HEK293T (cell line): ENCODE measurements at places on chromosomes 2 and 18.

DNA sequence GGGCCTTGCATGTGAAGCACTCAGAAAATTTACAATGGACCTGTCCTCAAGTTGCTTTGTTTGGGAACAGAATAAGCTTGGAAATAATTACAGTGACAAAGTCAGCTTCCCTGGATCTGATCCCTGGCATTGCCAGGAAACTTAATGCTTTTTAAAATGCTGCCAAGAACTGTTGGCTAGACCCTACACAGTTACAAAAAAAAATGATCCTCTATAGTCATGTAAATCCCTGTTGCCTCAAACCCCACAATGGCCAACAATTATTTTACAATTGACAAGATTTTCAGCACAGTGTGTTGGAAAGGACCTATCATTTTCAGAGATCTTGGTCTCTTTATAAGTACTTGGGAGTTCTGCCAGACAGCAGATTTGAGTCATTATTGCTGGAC lies 470.4 kb upstream of the ACVR2A start:
- no peak for DNase-seq

GRCh38 chr18:45826084-45826483 lies 609 bp downstream of the SIGLEC15 start:
- DNase-seq, result no peak

- DNase-seq, result no peak
Observed at GRCh38 chr2:221614274-221614673, 42.2 kb upstream of the EPHA4 start.

GRCh38 chr2:237150831-237151375 lies 65.2 kb downstream of the COPS8 start:
- DNase-seq, result no peak

- DNase-seq, result no peak
Observed at GRCh38 chr2:9002313-9002636, 1.2 kb downstream of the MBOAT2 start.

DNA sequence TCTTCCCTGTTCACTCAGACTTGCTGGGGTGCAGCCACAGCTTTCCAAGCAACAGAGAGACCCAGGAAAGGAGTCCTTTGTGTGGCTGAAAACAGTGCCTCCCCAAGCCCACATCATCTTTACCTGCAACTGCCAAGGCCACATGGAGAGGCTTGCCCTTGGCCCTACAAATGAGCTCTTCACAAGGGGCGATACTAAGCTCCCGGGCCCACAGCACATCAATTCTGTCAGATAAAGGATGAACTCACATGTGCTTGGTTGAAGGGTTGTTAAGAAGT lies 42.3 kb upstream of the SH3RF3 start:
- DNase-seq, result no peak

DNA sequence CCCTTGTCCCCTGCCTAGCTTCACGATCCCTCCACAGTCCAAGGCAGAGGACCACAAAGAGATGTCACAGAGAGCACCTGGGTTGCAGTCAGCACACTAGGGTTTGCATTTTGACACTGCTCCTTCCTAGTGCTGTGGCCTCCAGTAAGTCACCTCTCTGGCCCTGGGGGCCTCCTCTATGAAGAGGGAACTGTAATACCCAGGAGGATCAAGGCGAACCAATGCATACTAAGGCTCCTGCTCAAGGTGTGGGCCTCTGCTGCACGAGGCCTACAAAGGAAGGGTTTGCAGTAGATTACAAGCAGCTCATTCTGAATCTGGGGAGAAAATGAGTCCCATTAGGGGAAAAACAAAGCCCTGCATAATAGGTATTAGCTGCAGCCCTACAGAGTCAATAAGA lies 72.3 kb upstream of the FZD7 start:
- DNase-seq, result no peak
